ENCODE measurements at places on chromosomes 1 and 21.
A peak's percentile ranks its signal among the peaks of the same experiment; 100 is the strongest.

DNA sequence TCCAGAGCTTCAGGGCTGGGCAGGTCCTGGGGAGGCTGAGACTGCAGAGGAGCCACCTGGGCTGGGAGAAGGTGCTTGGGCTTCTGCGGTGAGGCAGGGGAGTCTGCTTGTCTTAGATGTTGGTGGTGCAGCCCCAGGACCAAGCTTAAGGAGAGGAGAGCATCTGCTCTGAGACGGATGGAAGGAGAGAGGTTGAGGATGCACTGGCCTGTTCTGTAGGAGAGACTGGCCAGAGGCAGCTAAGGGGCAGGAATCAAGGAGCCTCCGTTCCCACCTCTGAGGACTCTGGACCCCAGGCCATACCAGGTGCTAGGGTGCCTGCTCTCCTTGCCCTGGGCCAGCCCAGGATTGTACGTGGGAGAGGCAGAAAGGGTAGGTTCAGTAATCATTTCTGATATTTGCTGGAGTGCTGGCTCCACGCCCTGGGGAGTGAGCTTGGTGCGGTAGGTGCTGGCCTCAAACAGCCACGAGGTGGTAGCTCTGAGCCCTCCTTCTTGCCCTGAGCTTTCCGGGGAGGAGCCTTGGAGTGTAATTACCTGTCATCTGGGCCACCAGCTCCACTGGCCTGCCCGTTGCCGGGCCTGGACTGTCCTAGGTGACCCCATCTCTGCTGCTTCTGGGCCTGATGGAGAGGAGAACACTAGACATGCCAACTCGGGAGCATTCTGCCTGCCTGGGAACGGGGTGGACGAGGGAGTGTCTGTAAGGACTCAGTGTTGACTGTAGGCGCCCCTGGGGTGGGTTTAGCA lies 9.3 kb downstream of the MYBPH start:
- no peak for DNase-seq

- DNase-seq: no peak
Observed at GRCh38 chr1:189675712-189676244, 801.9 kb downstream of the BRINP3 start.

DNA sequence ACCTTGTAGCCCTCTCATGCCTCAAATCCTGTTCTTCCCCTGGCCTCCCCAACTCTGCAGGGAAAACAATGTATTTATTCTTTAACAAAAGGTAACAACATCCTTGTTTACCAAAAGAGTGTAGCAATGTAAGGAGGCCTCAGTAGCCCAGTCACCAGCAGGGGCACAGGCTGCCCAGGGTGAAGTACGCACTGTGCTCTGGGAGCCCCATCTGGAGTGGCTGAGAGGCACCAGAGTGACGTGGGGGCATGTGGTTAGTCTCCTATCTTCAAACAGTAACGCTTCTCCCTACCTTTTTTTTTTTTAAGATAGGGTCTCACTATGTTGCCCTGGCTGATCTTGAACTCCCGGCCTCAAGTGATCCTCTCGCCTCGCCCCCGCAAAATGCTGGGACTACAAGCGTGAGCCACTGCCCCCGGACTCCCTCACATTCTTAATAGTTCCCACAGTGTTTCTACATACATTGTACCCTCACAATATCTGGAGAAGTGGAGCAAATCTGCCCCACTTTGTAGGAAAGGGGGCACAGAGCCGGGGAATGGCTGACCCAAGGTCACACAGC lies 51.3 kb upstream of the ECE1 start:
- no peak for DNase-seq

DNA sequence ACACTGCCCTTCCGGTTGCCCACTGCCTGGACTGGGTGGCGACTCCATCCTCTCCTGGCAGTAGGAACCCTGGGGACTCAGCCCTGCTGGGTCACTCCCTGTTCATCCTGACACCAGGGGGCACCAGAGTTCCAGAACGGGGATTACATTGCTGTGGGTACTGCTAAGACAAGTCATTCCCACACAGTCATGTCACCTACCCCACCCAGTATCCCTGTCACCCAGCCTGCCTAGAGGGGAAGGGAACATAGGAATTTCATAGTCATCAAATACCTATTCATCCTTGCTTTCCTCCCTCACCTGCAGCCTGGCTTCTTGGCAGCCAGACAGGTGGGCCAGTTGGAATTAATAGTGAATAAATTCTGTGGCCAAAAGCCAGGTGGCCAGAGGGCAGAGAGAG lies 9.8 kb upstream of the SFN start:
- DNase-seq: peak; percentile 86

DNA sequence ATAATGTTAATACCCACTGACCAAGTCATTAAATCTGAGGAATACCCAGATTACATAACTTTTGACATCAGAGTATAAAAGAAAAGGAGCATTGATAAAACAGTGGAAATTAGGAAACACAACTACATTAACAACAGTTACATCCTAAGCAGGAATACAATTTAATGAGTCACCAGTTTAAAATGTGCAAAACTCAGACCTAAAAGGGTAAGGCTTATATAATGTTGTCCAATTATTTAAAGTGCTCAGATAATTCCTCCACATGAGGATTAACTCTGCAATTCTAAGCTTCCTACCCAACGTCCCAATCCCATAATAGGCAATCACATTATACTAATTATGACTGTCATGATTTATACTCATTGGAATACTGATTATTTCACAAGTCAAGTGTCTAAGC lies 50.5 kb downstream of the ABL2 start:
- DNase-seq: no peak

- DNase-seq: no peak
Observed at GRCh38 chr1:29579821-29580425, 343.6 kb downstream of the PTPRU start.

DNA sequence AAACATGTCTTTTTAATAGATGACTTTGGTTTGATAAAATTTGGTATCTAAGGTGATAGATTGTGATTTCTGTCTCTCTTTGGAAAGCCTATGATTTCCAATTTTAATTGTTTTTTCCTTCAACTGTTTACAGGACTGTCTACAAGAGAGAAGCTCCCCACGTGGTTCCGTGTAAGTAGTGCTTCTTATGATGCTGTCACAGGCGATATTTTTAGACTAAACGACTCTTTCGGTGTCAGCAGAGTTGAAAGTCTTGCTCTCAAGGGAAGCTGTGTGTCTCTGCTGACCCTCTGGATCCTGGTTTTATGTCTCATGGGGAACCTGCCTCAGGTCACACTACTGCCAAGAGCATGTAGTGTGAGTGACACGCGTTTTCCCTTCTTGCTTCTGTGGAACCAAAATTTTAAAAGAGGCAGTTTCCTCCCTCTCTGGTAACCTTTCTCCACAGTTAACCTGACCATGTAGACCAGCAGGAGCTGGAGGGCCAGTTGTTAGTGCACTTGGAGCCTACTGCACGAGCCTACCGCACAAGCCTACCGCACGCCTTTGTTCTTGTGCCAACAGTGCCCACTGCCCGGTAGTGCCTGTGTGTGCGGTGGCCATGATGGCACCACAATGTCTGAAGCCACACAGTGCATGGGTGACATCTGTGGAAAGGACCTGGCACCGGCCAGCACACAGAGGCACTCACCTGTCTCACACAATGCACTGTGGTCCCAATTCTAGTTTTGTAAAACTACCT lies 91.9 kb downstream of the PCBP3 start:
- no peak for DNase-seq

DNA sequence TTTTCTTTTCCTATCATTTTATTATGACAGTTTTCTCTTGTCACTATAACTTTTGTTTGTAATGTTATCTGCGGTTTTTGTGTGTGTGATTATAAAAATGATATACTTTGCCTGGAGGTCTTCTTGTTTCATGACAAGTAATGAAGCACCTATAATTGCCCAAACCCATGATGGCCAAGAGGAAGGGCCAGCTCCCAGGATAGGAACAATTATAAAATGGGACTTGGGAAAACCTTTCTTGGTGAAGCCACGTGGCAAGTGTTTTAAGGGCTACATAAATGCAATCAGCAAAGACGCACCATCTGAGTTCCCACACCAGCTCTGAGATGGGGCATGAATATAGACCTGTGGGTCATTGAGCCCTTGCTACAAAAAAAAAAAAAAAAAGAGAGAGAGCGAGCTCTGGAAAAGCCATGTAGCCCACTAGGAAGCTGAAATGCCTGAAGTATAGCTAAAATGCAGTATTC lies 462.6 kb upstream of the RUNX1 start:
- no peak for DNase-seq

DNA sequence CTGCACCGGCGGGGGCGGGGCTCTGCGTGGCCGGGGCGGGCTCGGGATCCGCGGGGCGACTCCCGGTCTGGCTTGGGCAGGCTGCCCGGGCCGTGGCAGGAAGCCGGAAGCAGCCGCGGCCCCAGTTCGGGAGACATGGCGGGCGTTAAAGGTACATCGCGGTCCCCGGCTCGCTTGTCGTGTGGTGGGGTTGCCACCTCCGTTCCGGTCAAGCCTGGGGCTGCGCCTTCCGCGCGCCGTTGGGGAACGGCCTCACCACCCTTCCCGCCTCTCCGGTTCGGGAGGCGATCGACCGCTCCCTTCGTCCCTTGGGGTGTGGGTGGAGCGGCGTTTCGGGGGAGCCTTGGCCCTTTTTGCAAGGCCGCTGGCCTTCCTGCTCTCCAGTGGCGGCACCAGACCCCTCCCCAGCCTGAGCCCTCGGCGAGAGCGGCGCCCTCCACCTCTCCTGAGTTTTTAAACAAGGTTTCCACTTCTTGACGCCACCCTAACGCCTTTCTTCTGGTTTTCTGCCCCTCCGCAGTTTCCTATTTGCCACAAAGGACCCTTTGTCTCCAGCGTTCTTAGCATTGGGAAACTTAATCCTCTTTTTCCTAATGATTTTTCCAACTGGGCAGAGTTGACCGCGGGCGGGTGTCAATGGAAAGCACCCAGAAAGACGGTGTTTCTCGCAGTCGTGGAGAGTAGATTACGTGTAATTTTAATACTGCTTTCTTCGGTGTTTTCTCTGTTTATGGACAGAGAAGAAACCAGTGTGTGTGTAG lies at the start of the genes LEPR and LEPROT:
Gene LEPR, plus strand, starts transcription at position 79 of the 761 bp plus-strand sequence. CDS start 144,898 bp downstream, outside the sequence.
Gene LEPROT, plus strand, starts transcription at position 79 of the 761 bp plus-strand sequence. Its CDS starts 57 bp downstream, at position 136.
- DNase-seq: no peak

- DNase-seq: no peak
Observed at GRCh38 chr1:80534606-80535360, 1266.0 kb upstream of the ADGRL2 start.

DNA sequence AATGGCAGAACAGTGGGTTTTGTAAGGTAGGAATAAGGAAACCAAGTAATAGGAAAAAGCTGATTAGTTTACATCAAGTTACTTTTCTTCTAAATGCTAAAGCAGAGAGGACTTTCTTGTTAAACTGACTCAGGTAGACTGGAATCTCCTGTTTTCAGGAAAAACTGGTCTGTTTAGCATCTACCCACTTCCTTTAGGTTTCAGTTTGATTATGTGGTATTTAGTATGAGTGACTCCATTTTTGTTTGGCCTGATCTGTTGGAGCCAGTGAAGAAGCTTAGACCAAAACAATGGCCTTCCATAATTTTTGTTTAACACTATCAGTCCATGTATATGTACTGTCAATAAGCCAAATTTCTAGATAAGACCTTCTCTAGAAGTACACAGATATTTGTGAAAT lies 88.4 kb downstream of the EPB41 start:
- no peak for DNase-seq

DNA sequence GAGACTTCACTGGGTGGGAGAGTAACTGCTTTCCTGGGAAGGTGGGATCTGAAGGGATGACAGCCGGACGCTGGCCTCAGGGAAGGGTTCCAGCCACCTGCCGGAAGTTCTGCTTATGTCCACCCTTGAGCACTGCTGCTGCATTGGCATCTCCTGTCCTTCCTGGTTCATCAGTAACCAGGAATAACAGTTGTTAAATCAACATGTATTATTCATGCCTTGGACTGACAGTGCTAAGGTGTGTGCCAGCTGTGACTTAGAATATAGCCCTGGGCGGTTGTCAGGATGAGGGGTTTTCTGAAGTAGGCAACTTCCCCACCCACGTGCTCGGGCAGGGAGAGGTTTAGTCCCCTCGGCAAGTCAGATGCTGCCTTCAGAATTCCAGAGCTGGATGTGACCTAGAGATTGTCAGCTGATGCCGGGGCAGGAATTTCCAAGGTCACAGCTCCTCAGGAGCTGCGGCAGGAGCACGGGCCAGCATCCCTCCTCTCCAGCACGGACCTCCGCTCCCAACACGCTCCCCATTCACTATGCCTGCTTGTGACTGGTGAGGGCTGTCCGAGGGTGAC lies 17.9 kb downstream of the CLDN14 start:
- no peak for DNase-seq

DNA sequence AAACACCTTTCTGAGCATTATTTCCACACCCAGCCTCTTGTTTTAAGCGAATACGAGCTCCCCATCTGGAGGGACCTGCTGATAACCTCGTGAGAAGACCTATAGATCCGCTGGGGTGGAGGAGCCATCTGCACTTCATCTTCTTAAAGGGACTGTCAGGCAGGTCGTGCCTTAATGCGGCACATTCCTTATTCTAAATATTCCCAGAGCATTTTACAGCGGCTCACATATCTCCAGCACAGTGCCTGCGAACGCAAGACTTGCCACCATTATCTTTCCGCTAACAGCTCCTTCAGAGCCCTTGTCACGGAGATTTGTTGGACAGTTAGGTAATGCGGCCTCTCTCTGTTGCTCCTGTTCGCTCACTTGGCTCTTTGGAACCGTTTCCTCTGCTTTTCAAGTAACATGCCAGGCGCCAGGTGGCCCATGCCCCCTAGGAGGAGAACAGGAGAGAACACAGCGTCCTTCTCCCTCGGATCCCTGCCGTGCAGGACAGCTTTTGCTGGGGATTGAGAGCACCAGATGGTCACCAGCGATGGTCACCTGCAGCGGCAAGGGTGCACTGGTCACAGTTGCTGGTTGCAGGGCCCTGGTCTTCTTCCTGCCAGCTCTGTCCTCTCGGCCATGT lies 162.4 kb downstream of the PGBD5 start:
- no peak for DNase-seq

- DNase-seq: peak; percentile 22
Observed at GRCh38 chr1:28893403-28894102, 20.8 kb upstream of the EPB41 start.

GRCh38 chr1:246302711-246303317 lies 204.3 kb downstream of the SMYD3 start:
- DNase-seq: no peak

DNA sequence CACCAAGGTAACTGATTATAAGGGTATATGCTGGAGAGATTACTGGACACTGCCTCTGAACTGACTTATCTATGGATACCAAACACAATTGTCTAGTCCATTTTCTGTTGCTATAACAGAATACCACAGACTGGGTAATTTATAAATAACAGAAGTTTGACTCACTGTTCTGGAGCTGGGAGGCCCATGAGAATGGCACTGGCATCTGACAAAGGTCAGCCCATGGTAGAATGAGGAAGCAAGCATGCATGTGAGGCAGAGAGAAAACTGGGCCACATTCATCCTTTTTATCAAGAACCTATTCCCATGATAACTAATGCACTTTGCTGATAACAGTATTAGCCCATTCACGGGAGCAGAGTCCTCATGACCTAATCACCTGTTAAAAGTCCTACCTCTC lies 37.4 kb downstream of the FCER1A start:
- DNase-seq: no peak

DNA sequence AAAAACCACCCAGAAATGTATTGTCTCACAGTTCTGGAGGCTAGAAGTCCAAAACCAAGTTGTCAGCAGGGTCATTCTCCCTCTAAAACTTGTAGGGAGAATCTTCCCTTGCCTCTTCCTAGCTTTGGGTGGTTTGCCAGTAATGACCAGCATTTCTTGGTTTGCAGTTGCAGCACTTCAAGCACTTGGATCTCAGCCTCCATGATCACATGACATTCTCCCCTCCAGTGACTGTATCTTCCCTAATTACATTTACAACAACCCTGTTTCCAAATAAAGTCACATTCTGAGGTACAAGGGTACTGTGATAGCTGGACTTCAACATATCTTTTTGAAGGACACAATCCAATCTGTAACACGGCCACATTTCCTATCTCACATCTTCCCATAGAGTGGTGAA lies 37.2 kb downstream of the EVI5 start:
- no peak for DNase-seq

All from BE2C (cell line).